ENCODE measurements at places on chromosomes 6 and 20. TPM values are rescaled to one million over a fixed set of nuclear protein-coding genes. Genes with fewer than 3 reads are reported as not detected.

The XKR7 gene
- polyA plus RNA-seq: not detected

- H3K27ac ChIP-seq: no peak overlapping the region
- no peak overlapping the region for H3K4me3 ChIP-seq
Observed at GRCh38 chr6:99592900-99593299, 13.7 kb upstream of the PRDM13 start.

The SGK2 gene
- 86.8 TPM for polyA plus RNA-seq

GRCh38 chr6:156794546-156795354 lies 17.6 kb downstream of the ARID1B start:
- DNase-seq: no peak
- H3K4me1 ChIP-seq: peaks cover 36% of the 10 kb centered on the region
- H3K27ac ChIP-seq: peak overlapping the region; percentile 43
- H3K27me3 ChIP-seq: no peaks in the 10 kb centered on the region
- no peaks in the 10 kb centered on the region for H3K36me3 ChIP-seq
- H3K4me3 ChIP-seq: no peak overlapping the region

DNA sequence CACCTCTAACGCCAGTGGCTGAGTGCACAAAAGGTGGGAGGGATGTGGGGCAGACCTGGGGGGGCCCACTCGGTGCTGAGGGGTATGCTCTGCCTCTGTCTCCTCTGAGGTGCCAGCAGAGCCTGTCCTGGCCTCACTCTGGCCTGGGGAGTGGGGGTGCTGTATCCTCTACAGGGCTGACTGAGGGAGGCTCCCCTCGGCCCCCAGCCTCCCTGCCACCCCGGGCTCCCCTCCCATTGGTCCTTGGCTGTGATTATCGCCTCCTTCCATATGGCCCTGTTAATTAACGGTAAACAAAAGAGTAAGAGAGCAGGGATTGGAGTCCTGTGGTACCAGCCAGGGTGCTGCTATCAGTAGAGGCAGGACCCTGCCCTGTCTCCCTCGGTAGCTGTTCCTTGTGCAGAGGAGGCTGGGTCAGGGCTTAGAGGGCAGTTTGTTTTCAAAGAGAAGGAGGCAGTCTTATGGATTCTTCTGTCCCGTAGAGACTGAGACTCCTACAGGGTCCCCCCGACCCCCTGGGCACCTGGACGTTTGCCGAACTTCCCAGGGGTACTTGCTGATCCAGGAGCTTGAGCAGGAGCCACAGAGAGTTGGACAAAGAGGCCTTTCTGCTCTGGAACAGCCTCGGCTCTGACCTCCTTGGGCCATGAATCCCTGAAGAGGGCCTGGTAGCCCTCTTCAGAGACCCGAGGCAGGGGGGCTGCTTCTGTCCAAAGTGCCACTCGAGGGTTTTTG lies 1.8 kb downstream of the MYT1 start:
- peaks cover 8% of the 10 kb centered on the region for H3K27me3 ChIP-seq
- H3K36me3 ChIP-seq: no peaks in the 10 kb centered on the region
- no peak overlapping the region for H3K4me3 ChIP-seq
- H3K27ac ChIP-seq: no peak overlapping the region
- no peaks in the 10 kb centered on the region for H3K4me1 ChIP-seq

The TP53TG5 gene
- not detected for polyA plus RNA-seq

GRCh38 chr20:1434571-1435336 lies 31.9 kb downstream of the NSFL1C start:
- DNase-seq: peak; percentile 34
- no peaks in the 10 kb centered on the region for H3K4me1 ChIP-seq
- H3K27me3 ChIP-seq: no peaks in the 10 kb centered on the region
- no peaks in the 10 kb centered on the region for H3K36me3 ChIP-seq

GRCh38 chr6:166610069-166610468 lies 17.0 kb downstream of the RPS6KA2 start:
- no peak overlapping the region for H3K4me3 ChIP-seq
- no peak overlapping the region for H3K27ac ChIP-seq
- no peaks in the 10 kb centered on the region for H3K36me3 ChIP-seq
- no peaks in the 10 kb centered on the region for H3K4me1 ChIP-seq
- H3K27me3 ChIP-seq: no peaks in the 10 kb centered on the region
- no peak for DNase-seq

DNA sequence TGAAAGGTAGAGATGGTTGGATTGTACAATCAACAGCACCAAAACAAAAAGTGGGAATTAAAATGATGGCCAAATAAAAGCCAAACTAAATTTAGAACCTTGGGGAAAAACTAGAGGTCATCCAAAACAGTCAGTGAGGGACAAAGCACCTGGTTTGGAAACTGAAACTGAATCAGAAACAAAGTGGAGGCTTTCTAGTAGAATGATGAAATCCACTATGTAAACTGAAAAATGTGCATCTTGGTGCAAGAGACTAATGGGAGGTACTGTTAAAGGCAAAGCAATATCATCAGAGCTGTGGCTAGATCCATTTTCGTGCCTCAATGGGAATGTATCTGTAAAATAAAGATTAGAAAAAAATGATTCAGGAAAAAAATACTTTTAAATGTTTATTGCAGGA lies 380.0 kb upstream of the GJE1 start:
- no peaks in the 10 kb centered on the region for H3K36me3 ChIP-seq
- no peaks in the 10 kb centered on the region for H3K27me3 ChIP-seq

- H3K36me3 ChIP-seq: no peaks in the 10 kb centered on the region
- H3K4me1 ChIP-seq: peaks cover 8% of the 10 kb centered on the region
- no peak overlapping the region for H3K27ac ChIP-seq
- H3K4me3 ChIP-seq: no peak overlapping the region
Observed at GRCh38 chr6:131399433-131399832, 173.6 kb upstream of the ARG1 start.

The PNLDC1 gene
- polyA plus RNA-seq: 0.58 TPM

The BEND6 gene
- not detected for polyA plus RNA-seq

The WFDC10B gene
- polyA plus RNA-seq: not detected

The BHLHE23 gene
- polyA plus RNA-seq: not detected

DNA sequence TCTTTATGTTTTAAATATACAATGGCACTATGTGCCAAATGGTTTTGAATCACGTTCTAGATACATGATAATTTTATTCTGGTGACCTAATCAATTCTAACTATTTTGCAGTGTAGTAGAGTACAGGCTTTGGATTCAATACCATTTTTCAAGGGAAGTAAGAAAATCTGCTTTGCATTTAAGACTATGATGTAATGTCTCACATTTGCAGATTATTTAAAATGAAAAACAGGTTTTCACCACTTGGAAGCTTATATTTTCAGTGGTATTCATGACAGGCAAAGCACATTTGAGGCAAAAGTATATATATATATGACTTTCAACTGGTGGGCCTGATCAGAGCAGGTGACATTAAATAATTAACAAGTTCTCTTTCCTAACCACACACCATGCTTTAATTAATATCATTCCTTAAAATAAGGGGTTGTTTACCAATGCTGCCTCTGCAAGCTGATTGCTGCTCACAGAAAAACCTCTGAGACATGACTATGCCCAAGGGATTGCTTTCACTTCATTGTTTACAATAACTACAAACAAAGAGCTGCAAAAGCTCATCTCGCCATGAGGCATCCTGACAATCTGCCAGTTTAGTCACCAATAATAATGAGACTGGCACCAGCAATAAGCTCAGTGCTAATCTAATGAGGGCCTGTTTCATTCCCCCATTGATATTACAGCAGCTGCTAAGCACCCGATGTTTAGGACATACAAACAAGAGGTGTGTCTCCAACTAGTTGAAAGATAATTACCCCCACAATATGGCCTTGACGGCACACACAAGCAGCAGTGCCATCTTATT lies 1176.0 kb upstream of the GJE1 start:
- DNase-seq: no peak
- H3K27ac ChIP-seq: no peak overlapping the region
- H3K36me3 ChIP-seq: no peaks in the 10 kb centered on the region
- no peak overlapping the region for H3K4me3 ChIP-seq
- no peaks in the 10 kb centered on the region for H3K4me1 ChIP-seq

The CRISP3 gene
- 0.33 TPM for polyA plus RNA-seq

GRCh38 chr6:157099912-157100593 lies 223.3 kb downstream of the TMEM242 start:
- H3K4me1 ChIP-seq: peaks cover 14% of the 10 kb centered on the region
- DNase-seq: no peak
- no peak overlapping the region for H3K4me3 ChIP-seq
- H3K27ac ChIP-seq: no peak overlapping the region

- H3K27me3 ChIP-seq: no peaks in the 10 kb centered on the region
- H3K4me1 ChIP-seq: no peaks in the 10 kb centered on the region
- no peak overlapping the region for H3K4me3 ChIP-seq
- H3K27ac ChIP-seq: no peak overlapping the region
- H3K36me3 ChIP-seq: no peaks in the 10 kb centered on the region
Observed at GRCh38 chr6:125114248-125114858, 39.2 kb upstream of the TPD52L1 start.

DNA sequence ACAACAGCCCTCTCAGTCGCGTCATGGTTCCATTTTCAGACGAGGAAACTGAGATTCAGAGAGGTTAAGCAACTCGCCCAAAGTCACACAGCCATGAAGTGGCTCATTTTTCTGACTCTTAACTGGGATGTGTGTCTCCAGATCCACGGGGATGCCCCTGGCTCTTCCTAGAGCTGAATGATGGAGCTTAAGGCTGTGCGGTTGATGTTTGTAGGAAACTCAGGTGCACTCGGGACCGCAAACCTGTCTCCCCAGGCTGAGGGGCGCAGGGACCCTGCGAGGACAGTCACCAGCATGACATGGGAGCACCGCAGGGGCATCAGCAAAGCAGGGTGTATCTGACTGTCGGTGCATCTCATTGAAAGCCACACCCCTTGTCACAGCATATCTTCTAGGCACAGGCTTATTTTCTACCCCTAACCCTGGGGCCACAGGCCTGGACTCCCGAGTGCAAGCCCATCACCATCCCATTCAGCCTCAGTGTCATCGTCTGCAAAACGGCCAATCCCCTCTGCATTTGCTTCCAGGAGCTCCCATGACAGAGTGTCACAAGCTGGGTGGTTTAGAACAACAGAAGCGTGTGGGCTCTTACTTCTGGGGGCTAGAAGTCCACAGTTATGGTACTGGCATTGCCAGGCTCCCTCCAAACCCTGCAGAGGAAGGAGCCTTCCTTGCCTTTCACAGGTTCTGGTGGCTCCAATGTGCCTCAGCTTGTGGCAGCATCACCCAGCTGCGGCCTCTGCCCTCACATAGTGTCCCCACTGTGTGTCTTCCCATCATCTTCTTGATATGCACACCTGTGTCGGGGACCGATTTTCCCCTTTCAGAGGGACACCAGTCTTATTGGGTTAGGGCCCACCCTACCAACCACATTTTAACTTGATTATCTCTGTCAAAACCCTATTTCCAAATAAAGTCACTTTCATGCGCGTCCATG lies 9.9 kb upstream of the ARHGAP40 start:
- no peak overlapping the region for H3K4me3 ChIP-seq
- H3K36me3 ChIP-seq: no peaks in the 10 kb centered on the region
- peak; percentile 66 for DNase-seq
- H3K27ac ChIP-seq: no peak overlapping the region
- H3K4me1 ChIP-seq: no peaks in the 10 kb centered on the region

- H3K27ac ChIP-seq: no peak overlapping the region
- no peak overlapping the region for H3K4me3 ChIP-seq
- no peaks in the 10 kb centered on the region for H3K36me3 ChIP-seq
- no peaks in the 10 kb centered on the region for H3K27me3 ChIP-seq
- no peaks in the 10 kb centered on the region for H3K4me1 ChIP-seq
Observed at GRCh38 chr20:40291493-40292135, 397.4 kb downstream of the MAFB start.

The PRR18 gene
- 0.98 TPM for polyA plus RNA-seq

GRCh38 chr6:26439151-26440125 lies 866 bp upstream of the BTN3A3 start:
- H3K27ac ChIP-seq: peak overlapping the region; percentile 89
- peaks cover 3% of the 10 kb centered on the region for H3K36me3 ChIP-seq
- H3K4me1 ChIP-seq: no peaks in the 10 kb centered on the region

The SEMG1 gene
- polyA plus RNA-seq: not detected

DNA sequence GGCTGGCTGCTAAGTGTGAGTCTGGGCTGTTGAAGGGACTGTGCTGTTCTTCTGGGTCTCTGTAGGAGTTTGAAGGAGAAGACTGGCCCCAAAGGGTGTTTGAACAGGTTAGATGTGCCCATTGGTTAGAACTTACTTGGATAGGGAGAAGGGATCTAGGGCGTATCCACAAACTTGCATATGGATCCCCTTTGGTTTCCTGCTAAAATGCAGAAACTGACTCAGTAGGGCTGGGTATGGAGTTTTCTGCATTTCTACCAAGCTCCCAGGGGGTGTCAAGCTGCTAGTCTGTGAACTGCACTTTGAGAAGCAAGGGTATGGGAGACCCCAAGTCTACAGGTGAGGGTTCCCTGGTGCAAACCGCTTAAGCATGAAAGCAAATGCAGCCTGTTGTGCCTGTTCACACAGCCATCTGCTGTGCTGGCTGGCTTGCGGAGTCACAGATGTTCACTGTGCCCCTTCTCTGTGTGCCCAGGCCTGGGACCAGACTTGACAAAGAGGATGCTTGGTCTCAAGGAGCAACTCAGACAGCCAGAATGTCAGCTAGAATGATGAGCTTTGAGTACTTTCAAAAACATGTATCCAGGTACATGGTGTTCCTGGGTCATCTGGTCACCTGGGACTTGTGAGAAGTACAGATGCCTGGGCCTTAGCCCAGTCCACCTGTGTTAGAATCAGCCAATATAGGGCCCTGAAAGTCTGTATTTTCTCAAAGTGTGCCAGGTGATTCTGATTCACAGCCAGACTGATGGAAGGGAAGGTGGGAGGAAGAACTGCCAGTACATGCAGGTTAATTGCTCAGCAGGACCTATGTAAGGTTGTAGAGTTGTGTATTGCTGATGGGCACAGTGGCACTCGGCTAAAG lies 7.4 kb downstream of the PPP1R16B start:
- H3K4me1 ChIP-seq: no peaks in the 10 kb centered on the region
- no peaks in the 10 kb centered on the region for H3K27me3 ChIP-seq
- no peak for DNase-seq
- H3K36me3 ChIP-seq: no peaks in the 10 kb centered on the region

The MYCT1 gene
- polyA plus RNA-seq: 3.6 TPM

DNA sequence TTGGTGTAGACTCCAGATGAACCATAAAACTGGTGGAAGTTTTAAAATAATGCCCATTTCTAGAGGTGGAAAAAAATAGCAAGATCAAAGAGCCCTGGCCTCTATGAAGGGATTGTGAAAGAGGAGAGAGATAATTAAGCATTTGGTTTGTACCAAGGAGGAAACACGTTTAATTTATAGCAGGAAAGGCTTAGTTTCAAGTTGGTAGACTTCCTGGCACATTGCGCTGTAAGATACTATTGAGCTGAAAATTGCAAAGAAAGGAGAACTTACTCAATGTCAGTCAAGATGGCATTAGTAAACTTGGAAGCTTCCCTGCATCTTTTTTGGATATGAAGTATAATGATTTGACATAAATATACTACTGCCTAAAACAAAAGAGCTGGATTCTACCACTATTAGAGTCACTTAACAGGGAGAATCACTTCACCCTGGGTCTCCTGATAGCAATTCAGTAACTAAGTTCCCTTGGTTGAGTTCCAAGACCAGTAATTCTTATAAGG lies 24.4 kb downstream of the MARCKS start:
- H3K36me3 ChIP-seq: no peaks in the 10 kb centered on the region
- H3K4me3 ChIP-seq: no peak overlapping the region
- no peaks in the 10 kb centered on the region for H3K4me1 ChIP-seq
- DNase-seq: no peak

All from liver (tissue), 10 donors.